ENCODE measurements at places on chromosomes 5 and 9.

- no peak for DNase-seq
Measured at GRCh38 chr5:169897481-169897880, 82.8 kb downstream of the INSYN2B start.

GRCh38 chr5:61293873-61294272 is 38.2 kb upstream of the ZSWIM6 start:
- DNase-seq = no peak

GRCh38 chr9:127733614-127734013 is 1.5 kb downstream of the TOR2A start:
- no peak for DNase-seq

DNA sequence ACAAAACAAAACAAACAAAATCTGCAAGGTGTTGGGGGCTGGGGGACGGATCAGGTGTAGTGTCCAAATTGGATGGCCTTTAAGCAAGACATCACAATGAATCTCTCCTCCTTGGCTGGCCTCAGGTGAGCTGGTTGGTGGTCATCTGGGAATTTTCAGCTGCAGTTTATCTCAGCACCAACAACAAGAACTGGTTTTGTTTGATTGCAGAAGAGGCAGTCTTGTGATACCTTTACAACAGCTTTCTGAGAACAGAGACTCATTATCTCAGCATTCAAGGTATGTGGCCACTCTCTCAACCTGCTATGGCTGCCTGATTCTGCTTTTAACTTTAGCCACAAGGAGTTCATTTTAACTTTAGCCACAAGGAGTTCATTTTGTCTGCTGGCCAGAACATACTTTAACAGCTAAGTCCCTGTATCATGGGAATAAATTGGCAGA is 1543.4 kb downstream of the EFNA5 start:
- DNase-seq = no peak

DNA sequence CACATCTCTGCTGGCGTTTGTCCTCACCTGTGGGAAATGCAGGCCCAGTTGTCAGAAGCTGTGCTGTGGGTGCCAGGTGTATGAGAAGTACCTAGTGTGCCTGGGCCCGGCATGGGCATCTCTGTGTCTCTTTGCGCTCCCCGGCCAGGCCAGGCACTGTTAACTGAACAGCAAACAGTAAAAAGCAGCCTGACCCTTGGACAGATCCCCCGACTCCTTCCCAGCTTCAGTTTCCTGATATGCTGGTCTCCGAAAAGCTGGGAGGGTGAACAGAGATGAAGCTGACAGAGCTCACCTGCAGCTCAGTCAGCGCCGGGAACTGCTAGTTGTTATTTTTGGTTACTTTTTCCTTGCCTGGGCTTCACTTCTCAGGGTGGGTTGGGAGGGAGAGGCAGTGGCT is 28.9 kb downstream of the RXRA start:
- no peak for DNase-seq

- no peak for DNase-seq
Measured at GRCh38 chr5:99544356-99544755, 615.5 kb upstream of the CHD1 start.

DNA sequence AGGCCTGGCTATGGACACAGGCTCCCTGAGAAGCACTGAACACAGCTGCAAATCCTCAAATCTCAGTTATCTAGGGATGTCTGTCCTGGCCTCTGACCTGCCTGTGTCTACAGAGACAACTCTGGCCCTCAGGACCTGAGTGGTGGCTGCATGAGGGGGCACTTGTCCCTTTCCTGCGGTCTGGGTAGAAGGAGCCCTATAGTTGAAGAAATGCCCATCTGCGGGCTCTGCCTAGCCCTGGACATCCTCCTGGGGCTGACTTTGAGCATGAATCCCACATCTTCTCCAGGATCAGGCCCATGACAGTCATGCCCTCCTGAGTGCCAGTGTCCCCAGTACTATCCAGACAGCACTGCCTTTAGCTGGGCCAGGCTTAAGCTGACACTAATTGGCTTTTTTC is 10.0 kb downstream of the DNAJB5 start:
- DNase-seq = no peak

- no peak for DNase-seq
Measured at GRCh38 chr5:95864944-95865504, 42.5 kb upstream of the GLRX start.

DNA sequence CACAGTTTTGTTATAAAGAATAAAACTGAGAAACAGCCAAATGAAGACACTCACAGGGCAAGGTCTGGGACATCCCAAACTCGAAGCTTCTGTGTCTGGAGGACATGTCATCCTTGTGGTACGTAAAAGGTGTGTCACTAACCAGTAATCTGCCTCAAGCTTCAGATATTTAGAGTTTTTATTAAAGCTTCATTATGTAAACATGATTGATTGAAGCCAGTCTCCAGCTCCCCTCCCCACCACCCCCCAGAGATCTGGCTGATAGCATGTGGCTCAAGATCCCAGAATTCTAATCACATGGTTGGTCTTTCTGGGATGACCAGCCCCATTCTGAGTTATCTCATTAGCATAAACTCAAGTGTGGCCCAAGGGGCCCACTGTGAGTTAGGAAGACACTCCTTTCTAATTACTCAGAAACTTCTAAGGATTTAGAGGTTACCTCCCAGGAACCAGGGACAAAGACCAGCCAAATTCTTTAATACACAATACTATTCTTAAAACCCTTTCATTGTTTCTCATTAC is 31.4 kb upstream of the ERAP1 start:
- DNase-seq = no peak

GRCh38 chr9:137348769-137349470 is 46.8 kb upstream of the NRARP start:
- no peak for DNase-seq

GRCh38 chr5:154409230-154409840 is 36.5 kb upstream of the SAP30L start:
- no peak for DNase-seq

- no peak for DNase-seq
Measured at GRCh38 chr9:133874060-133874657, 118.0 kb downstream of the VAV2 start.

DNA sequence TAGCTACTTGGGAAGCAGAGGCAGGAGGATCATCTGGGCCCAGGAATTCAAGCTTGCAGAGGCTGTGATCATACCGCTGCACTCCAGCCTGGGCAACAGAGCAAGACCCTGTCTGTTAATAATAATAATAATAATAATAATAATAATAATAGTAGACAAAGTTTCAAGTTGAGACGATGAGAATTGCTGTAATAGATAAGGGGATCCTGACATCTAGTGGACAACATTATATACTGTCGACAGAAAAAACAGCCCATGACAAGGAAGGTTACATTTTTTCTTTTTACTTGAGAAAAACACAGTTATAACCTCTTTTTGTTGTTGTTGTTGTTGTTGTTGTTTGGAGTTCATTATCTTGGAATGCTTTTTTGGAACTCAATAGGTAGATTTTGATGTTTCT is 35.3 kb downstream of the NDFIP1 start:
- DNase-seq = no peak

DNA sequence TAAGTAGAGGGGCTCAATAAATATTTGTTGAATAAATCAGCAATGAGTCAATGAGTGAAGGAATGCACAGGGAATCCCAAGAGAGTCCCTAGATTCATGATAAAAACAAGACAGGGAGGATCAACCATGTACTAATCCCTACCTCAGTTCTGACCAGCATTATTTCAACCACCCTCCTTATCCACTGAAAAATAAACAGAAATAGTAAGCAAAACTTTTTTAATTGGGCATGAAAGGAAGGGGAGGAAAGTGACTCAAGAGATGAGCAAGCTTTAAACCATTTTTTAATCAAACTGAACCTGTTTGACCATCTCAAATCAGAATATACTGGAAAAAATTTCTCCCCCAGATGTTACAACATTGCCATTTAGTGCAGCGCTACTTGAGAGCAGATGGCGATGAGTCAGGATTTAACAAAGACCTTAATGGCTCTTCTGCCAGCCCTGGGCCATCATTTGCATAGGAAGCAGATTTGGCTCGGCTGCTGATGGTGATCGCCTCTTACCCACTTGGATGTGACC is 194.8 kb upstream of the SLC30A5 start:
- DNase-seq = no peak

- DNase-seq = no peak
Measured at GRCh38 chr5:128093368-128093767, 9.8 kb downstream of the SLC12A2 start.

DNA sequence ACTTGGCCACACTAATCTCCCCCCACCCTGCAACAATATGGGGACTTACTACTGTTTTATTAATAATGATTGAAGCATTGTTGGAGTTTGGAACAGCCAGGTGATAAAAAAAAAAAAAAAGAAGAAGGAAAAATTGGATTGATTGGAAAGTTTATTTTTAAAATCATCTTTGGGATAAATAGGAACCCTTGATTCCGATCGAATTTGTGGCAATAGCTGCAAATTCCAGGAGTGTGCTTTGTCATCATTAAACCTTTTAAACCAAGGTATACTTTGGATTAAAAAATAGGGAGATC is 907 bp upstream of the NR2F1 start:
- no peak for DNase-seq

DNA sequence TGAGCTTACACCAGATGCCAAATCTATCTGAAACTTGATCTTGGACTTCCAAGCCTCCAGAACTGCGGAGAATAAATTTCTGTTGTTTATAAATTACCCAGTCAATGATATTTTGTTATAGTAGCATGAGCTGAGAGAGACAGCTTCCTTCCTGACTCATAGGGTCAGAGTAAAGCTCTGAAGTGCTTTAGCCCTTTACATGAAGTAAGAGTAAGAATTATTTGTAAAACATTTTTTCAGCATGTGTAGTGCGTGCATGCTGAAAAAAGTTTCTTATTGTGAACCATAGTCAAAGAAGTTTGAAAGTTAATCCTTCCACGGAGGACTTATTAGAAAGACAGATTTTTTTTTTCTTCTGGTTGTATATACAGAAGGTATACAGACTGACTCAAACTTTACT is 172.4 kb downstream of the DMRT2 start:
- DNase-seq = no peak

GRCh38 chr9:86946201-86947145 is 833 bp downstream of the GAS1 start:
- peak; percentile 11 for DNase-seq

DNA sequence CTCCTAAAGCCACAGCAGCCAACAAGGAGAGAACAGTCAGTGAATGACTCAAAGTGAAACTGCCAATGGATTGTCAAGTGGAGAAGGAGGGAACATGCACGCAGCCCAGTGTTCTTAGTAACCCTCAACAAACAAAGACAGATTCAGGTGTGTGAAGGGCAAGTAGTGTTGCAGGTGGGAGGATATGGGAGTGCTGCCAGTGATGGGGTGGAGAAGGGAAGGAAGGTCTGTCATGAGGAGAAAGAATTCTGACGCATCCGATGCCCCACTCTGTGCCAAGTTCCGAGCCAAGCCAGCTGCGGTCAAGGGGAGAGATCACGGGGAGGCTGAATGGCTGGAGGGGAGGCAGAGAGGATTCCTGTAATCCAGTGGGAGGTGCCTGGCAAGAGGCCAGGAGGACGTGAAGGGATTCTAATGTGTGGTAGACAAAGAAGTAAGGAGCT is 56.5 kb downstream of the CAST start:
- no peak for DNase-seq

- no peak for DNase-seq
Measured at GRCh38 chr5:2170761-2171160, 288.0 kb upstream of the IRX4 start.

GRCh38 chr5:95130941-95131340 is 154.0 kb downstream of the MCTP1 start:
- DNase-seq = no peak

DNA sequence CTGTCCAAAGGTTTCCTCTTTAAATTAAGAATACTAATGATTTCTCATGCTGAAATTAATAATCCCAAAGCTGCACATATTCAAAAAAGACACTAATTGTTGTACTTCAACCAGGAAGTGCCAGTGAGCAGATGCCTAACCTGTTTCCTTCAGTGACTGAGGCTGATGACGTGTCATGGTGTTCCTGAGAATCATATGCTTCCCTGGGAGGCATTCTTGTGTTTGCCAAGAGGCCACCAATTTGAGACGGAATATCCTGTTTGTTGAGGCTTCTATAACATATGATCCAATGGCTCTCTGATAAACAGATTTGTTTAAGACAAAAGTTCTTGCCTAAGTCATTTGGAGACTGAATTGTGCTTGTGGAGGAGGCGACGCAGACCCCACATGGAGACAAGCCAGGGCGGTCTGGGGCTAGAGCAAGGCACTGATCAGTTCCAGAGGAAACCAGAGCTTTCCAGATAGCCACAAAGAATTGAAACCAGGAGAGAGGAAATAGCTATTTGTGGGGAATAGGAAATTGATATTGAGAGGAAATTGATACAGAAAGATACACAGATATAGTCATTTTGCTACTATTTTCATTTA is 66.4 kb upstream of the ZNF608 start:
- DNase-seq = no peak

DNA sequence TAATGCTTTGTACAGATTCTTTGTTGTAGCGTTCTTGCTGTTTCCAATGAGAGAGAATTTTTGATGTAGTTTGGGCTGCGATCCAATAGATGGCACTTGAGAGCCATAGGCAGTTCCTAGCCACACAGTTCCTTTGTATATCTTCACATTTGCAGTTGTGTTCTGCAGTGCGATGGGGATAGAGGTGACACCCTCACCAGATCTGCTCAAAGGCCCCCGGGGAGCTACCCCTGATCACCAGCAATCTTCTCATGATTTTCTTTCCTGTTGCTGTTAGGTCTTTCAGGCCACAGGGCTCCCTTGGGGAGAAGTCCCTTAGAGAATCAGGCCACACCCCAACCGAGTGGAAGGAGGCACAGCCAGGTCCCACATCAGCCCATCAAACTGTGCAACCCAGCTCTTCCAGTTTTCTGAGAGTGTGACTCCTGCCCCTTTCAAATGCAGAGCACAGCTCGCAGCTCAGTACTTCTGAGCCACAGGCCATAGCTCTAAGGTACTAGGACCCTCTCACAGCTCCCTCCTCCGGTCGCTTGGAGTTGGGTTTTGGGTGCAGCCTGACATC is 353.7 kb downstream of the SLCO4C1 start:
- DNase-seq = no peak
